ENCODE measurements at places on chromosomes 11 and 22.
A peak's percentile ranks its signal among the peaks of the same experiment; 100 is the strongest.

GRCh38 chr11:99916078-99916477, 771.0 kb upstream of the ARHGAP42 start:
- DNase-seq: no peak

GRCh38 chr11:25702417-25702816, 629.5 kb upstream of the ANO3 start:
- DNase-seq: no peak

- DNase-seq: no peak
Measured at GRCh38 chr11:92859156-92859690, 110.2 kb upstream of the MTNR1B start.

DNA sequence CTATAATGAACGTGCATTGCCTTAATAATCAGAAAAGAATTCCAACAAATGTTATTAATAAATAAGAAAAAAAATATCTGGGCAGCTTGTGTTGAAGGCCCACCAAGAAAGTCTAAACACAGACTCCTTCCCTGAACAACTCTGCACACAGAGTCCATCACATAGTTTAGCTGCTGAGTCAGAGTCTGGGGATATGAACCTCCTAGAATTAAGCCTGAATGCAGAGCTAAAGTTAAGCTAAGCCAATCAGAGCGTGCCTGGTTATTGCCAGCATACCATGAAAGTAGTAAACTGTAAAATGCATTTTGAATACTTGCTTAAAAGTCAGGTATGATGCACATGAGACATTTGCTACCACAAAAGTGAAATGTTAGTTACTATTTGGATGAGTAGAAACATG, 25.6 kb upstream of the TENM4 start:
- no peak for DNase-seq

DNA sequence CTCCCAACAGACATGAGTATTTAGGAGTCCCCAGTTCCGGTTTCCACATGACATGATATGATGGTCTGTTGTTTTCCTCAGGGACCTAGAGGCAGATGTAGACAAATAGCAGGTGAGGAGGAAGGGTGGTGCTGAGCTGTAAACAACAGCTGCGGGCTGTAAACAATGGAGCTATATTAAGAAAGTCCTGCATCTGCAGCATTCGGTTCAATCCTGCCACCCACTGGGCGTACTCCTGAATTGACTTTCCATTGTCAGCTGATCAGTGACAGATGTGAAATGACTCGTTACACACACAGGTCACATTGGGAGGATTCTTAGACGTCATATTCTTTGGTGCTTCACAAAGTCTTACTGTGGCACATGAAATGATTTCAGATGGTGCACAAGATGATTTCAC, 26.8 kb upstream of the RAG1 start:
- DNase-seq: peak; percentile 88

DNA sequence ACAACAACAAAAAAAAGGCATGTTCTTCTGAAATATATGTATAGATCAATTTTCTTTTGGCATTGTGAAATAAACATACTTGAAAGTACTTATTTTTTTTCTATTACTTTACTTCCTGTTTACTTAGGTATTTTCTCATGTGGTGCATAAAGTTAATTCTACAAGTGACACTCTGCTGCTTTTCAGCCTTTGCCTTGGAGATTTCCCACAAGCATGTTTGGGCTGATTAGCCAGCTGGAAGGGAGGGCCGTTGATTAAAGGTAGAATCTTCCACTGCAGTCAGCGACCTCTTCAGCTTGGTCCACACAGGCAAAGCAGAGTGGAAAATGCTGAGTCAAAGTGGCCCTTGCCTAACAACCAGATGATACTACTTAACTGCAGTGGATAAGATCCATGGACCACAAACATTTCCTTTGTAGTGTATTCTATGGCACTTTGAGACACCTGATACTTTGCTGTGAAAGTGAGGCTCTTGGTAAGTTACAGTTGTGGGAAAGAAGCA, 176.0 kb downstream of the ARHGAP42 start:
- DNase-seq: no peak

All from SK-MEL-5 (cell line).